ENCODE measurements at places on chromosomes 4 and X. TPM values are rescaled to one million over a fixed set of nuclear protein-coding genes. Genes with fewer than 3 reads are reported as not detected.

GRCh38 chrX:20063716-20064351 is 52.9 kb downstream of the MAP7D2 start:
- H3K27ac ChIP-seq, result no peak overlapping the region
- no peaks in the 10 kb centered on the region for H3K27me3 ChIP-seq
- no peak overlapping the region for H3K4me3 ChIP-seq

Gene MAGEB17
- total RNA-seq, result not detected

DNA sequence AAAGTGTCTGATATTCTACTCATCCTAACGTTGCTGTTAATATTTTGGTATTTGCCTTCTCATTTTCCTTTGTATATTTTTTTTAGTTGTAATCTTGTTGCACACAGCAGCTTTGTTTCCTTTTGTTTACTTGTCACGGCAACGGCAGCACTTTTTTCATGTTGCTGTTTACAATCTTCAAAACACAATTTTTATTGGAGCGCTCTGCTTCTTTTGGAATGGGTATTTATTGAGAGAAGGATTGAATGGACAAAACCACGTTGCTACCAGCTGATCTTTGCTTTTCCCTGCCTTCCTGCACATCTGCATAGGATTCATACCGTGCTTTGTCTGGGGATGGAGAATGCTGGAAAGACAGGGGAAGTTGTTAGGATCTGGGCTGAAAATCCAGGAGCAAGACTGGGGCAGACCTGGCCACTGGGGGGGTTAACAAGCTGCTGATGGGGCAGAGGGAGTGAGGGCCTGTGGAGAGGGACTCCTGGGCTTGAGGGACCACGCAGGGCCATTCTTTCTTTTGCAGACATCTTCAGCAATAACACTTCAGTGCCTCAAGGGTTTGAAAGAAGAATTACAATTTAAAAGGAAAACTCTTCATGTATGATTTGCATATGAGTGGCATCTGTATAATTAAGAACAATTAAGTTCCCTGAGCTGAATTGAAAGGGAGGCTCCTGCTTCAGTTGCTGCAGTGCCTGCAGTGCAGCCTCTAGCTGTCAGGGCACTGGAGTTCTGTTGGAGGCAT is 69.8 kb downstream of the TMEM131L start:
- peaks cover 3% of the 10 kb centered on the region for H3K4me1 ChIP-seq
- no peaks in the 10 kb centered on the region for H3K36me3 ChIP-seq
- no peak overlapping the region for H3K4me3 ChIP-seq
- H3K27ac ChIP-seq, result no peak overlapping the region

DNA sequence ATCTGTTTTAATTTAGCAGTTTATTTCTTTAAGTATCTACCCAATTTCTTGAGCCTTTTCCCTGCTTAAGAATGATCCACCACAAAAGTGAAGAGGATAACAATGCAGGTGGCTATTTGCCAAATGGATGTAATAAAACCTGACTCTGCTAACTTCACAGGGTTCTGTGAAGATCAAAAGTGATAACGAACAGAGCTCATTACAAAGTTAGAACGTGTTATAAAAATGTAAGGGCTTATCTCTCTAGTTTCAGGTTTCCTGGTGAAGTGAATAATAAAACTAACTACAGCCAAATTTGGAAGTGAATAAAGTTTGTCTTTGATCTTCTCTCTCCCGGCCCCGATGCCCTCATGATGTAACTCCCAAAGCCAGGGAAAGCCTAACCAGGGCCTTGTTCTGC is 497.9 kb downstream of the SMARCA1 start:
- H3K27ac ChIP-seq, result no peak overlapping the region
- no peaks in the 10 kb centered on the region for H3K4me1 ChIP-seq
- DNase-seq, result no peak
- H3K36me3 ChIP-seq, result no peaks in the 10 kb centered on the region
- H3K4me3 ChIP-seq, result no peak overlapping the region

Gene GLOD5
- total RNA-seq, result 3.3 TPM

Gene PNMA6F
- not detected for total RNA-seq
